ENCODE measurements at places on chromosomes 1 and 21. TPM values are rescaled to one million over a fixed set of nuclear protein-coding genes. Genes with fewer than 3 reads are reported as not detected.

LCE1E gene
- total RNA-seq, result not detected

C1orf52 gene
- total RNA-seq, result 51.6 TPM

ZNF670 gene
- 6.4 TPM for total RNA-seq

EXTL1 gene
- total RNA-seq, result 0.10 TPM

SELENOF gene
- total RNA-seq, result 190 TPM

OLIG1 gene
- total RNA-seq, result 0.21 TPM

GRCh38 chr21:26753822-26754221 is 91.4 kb downstream of the ADAMTS1 start:
- DNase-seq, result no peak
- H3K27ac ChIP-seq, result no peak overlapping the region
- H3K4me1 ChIP-seq, result no peaks in the 10 kb centered on the region
- no peaks in the 10 kb centered on the region for H3K36me3 ChIP-seq

- peaks cover 24% of the 10 kb centered on the region for H3K4me1 ChIP-seq
- DNase-seq, result no peak
- H3K36me3 ChIP-seq, result no peaks in the 10 kb centered on the region
- H3K27me3 ChIP-seq, result no peaks in the 10 kb centered on the region
- H3K4me3 ChIP-seq, result no peak overlapping the region
Observed at GRCh38 chr1:10674700-10675609, 121.5 kb downstream of the CASZ1 start.

DNA sequence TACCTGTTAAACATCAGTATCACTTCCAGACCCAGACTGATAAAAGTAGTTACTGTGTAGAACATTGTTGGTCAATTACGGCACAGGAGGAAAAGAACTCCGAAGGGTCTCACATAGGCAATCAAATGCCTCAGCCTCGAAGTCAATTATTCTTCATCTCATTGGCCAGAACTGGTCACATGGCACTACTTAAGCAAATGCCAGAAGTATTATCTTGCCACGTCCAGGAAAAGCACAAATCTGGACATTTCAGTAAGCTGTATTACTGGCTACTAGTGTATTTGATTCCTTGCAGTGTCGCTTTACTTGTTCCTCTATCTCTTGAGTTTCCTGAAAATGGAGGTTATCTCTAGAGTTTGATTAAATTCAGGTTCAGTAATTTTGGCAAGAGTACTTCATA is 24.4 kb downstream of the DIO1 start:
- no peaks in the 10 kb centered on the region for H3K36me3 ChIP-seq
- H3K4me3 ChIP-seq, result no peak overlapping the region
- no peaks in the 10 kb centered on the region for H3K4me1 ChIP-seq
- no peak overlapping the region for H3K27ac ChIP-seq

- no peak for DNase-seq
- H3K36me3 ChIP-seq, result no peaks in the 10 kb centered on the region
- no peak overlapping the region for H3K27ac ChIP-seq
- H3K27me3 ChIP-seq, result no peaks in the 10 kb centered on the region
Observed at GRCh38 chr1:87806379-87807094, 477.9 kb downstream of the LMO4 start.

- no peak for DNase-seq
- H3K27me3 ChIP-seq, result peaks cover 19% of the 10 kb centered on the region
- no peak overlapping the region for H3K27ac ChIP-seq
- no peaks in the 10 kb centered on the region for H3K4me1 ChIP-seq
Observed at GRCh38 chr1:86289161-86289560, 107.0 kb downstream of the ODF2L start.

DNA sequence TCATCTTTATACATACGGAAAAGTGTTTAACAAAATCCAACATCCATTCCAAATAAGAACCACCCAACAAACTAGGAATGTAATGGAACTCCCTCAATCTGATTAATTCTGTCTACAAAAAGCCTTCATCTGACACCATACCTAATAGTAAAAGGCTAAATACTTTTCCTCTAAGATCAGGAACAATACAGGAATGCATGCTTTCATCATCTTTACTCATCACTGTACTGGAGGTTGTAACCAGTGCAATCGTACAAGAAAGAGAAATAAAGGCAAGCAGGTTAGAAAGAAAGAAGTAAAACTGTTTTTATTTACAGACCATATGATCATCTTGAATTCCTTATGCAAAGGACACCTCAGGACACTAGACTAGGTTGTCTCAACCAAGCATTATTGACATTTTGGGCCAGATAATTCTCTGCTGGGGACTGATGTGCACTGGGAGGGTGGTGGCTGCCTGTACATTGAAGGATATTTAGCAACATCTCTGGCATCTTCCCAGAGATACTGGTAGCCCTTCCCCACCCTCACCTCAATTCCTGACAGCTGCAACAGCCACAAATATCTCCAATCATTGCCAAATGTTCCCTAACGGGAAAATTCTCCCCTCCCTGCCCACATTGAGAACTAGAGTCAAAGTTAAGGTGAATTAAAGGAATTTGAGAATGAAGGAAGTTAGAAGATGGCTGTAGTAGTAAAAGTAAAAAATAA is 30.6 kb upstream of the INSL5 start:
- no peaks in the 10 kb centered on the region for H3K36me3 ChIP-seq
- no peaks in the 10 kb centered on the region for H3K4me1 ChIP-seq
- DNase-seq, result no peak
- H3K27ac ChIP-seq, result no peak overlapping the region
- no peaks in the 10 kb centered on the region for H3K27me3 ChIP-seq

- H3K36me3 ChIP-seq, result no peaks in the 10 kb centered on the region
- H3K27me3 ChIP-seq, result 0 out of 2 replicates have a peak, but pooled peaks cover under 1% of the 10 kb centered on the region
- H3K4me1 ChIP-seq, result no peaks in the 10 kb centered on the region
- DNase-seq, result no peak
Observed at GRCh38 chr21:34644825-34645224, 24.0 kb upstream of the CLIC6 start.

DNA sequence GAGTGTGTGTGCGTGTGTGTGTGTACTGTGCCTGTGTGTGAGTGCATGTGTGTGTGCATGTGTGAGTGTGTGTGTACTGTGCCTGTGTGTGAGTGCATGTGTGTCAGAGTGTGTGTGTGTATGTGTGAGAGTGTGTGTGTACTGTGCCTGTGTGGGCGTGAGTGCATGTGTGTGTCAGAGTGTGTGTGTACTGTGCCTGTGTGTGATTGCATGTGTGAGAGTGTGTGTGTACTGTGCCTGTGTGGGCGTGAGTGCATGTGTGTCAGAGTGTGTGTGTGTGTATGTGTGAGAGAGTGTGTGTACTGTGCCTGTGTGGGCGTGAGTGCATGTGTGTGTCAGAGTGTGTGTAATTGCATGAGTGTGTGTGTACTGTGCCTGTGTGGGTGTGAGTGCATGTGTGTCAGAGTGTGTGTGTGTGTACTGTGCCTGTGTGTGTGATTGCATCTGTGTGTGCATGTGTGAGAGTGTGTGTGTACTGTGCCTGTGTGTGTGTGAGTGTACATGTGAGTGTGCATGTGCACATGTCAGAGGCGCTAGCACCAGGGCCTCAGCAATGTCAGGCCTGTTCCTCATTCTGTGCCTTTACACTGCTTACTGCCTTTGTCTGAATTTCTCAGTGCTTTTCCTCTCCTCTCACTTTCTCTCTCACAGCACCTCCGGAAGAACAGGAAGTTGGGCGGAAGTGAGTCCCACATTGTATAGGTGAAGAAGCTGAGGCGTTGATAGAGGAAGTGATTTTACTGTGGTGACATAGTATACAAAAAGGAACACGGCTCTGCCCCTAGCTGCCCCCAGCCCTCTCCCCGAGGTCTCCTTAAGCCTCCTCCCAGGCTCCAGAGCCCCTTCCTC is 4.9 kb downstream of the SLC5A9 start:
- no peaks in the 10 kb centered on the region for H3K27me3 ChIP-seq
- no peak for DNase-seq
- no peaks in the 10 kb centered on the region for H3K36me3 ChIP-seq
- H3K4me1 ChIP-seq, result no peaks in the 10 kb centered on the region

DNA sequence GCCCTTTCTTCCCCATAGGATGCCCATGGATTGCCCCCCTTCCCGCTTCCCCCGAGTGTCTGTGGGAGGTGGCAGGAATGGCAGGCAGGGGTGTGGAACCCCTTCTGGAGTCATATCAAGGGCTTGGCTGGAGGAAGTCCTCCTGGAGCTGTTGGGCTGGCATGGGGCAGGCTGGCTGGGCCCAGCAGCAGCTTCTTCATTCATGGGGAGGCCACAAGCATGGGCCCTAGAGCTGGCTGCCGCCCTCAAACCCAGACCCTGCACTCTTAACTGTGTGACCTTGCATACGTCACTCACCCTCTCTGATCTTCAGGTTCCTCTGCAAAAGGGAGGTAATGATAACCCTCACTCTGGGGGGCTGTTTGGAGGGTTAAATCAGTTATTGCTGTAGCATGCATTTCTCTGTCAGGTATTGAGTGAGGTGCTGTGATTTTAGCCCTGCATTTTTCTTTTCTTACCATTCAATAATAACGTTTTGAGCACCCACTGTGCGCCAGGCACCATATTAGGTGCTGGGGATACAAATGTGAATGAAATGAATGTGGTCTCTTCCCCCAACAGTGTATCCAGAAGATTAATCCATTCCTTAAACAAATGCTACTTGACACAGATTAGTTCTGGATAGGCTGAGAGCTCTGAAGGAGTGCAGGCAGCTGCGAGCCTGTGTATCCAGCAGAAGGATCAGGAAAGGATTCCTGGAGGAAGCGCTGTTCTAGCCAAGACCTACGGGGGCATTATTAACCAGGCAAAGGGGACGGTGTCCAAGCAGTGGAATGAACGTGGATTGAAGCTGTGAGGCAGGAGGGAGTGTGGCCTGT is 9.3 kb downstream of the PCSK9 start:
- no peak overlapping the region for H3K27ac ChIP-seq
- no peaks in the 10 kb centered on the region for H3K4me1 ChIP-seq
- H3K36me3 ChIP-seq, result no peaks in the 10 kb centered on the region
- no peak overlapping the region for H3K4me3 ChIP-seq
- DNase-seq, result no peak
- H3K27me3 ChIP-seq, result no peaks in the 10 kb centered on the region

Measured in Panc1 (cell line).